Activated CD4-positive, alpha-beta T cell treated with anti-CD3 and anti-CD28 coated beads for 24 hours (primary cell): ENCODE measurements at places on chromosomes 4 and X.
A peak's percentile ranks its signal among the peaks of the same experiment; 100 is the strongest.

GRCh38 chrX:106177106-106177981, 9.2 kb downstream of the PWWP3B start:
- DNase-seq: no peak

GRCh38 chr4:7971159-7971631, 31.5 kb upstream of the AFAP1 start:
- DNase-seq: no peak

DNA sequence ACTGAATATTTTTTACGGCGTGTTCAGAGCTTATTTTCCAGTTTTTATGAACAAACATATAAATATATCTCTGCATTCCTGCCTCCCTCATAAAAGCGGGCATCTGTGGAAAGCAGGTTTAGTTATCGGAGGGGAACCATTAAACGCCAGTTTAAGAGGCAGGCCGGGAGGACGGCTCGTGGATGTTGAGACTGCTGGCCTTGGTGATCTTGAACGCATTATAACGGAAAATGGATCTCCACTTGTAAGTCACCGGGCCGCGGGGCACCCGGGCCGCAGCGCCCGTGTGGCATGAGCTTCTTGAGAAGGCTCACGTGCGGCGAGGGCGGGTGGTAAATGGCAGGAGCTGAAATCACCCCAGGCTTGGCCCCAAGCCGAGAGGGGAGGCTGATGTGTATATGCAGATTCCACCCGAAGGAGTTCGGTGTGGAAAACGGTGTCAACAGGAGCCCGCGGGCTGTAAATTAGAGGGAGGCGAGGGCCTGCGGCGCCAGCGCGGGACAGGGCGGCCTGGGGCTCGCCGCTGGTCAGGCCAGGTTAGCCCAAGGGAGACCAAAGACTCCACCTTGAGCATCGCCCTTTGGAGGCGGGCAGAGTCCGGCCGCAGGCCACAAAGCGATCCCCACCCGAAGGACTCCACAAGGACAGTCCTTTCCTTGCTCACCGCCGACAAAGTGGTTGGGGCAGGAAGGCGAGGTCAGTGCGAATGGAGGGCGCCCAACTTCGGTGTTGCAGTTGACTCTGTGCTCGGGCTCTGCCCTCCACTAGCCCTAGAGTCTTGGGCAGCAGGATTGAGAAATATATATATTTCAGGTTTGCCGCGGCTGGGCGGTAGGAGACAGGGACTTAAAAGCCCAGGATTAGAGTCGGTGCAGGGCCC, 1.3 kb upstream of the HAND2 start:
- DNase-seq: no peak

- no peak for DNase-seq
These were observed 57.5 kb downstream of the MAML3 start for GRCh38 chr4:140096483-140096861.

DNA sequence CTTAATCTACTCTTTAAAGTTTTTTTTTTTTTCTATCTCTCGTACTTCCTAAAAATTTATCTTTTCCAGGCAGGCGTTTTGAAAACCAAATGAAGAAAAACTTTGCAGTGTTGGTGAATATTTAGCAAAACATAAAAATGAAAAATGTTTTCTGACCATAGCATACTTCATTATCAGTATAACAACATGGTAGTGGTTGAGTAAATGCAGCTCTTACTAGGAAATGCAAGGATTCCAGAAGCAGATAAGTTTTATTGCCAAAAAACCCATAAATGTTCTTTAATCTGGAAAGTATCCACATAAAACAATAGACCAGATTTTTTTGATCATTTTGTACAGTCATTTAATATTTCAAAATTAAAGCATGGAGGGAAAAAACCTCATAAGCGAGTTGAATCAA, 136.9 kb upstream of the GUCY1A1 start:
- DNase-seq: no peak

DNA sequence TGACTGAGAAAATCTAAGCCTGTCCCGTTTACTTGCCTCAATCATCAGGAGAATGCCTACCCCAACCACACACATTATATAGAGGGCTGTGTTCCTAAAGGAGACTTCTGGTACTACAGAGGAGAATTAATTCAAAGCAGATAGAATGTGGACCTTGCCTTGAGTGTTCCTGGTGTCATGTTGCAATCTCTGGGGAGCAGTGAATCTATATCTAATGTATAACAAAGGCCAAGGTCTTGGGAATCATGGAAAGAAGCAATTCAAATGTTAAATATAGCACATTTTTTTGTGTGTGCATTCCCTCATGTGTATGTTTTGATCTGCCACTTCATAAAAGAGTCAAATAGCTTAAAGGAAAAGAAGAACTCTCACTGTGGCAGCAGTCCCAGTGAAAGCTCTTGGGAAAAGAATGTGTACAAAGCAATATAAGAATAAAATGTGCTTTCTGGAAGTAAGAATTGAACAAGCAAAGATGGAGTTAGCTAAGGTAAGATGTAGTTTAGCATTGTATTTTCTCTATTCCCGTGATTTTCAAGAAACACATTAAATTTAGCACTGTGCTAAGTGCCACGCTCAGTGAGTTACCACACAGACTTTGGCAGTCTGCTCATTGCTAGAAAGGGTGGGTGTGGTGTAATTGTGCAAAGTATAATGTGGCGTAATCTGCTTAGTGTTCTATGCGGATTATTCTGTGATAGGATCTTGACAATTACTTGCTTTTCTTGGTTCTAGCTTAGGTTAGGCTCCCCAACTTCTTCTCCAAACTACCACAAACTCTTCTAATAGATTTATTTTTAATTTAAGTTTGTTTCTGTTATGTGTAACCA, 13.7 kb downstream of the ADH6 start:
- DNase-seq: no peak

DNA sequence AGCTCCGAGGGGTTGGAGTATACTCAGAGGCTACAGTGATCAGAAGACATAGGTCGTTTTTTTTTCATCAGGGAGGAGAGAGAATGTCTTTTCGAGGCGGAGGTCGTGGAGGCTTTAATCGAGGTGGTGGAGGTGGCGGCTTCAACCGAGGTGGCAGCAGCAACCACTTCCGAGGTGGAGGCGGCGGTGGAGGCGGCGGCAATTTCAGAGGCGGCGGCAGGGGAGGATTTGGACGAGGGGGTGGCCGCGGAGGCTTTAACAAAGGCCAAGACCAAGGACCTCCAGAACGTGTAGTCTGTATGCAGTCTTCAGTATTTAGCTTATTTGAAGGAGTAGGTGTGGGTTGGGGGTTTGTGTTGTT, 500 bp downstream of the GAR1 start:
- DNase-seq: peak; percentile 23
